Sciatic nerve (tissue), 2 donors: ENCODE measurements at places on chromosomes 5 and 9. TPM values are rescaled to one million over a fixed set of nuclear protein-coding genes. Genes with fewer than 3 reads are reported as not detected.

GPSM1 gene
- total RNA-seq = 43.7 TPM

SPTLC1 gene
- total RNA-seq = 66.4 TPM

CFAP77 gene
- total RNA-seq = not detected

PCDHAC2 gene
- 2.4 TPM for total RNA-seq

C5orf46 gene
- not detected for total RNA-seq

THBS4 gene
- total RNA-seq = 111 TPM

RLN1 gene
- not detected for total RNA-seq

ZDHHC11B gene
- total RNA-seq = 1.9 TPM

SLC1A1 gene
- 4.7 TPM for total RNA-seq

GABBR2 gene
- total RNA-seq = 0.49 TPM

CYSRT1 gene
- not detected for total RNA-seq

SAPCD2 gene
- 0.36 TPM for total RNA-seq

SYK gene
- total RNA-seq = 25.6 TPM

NXNL2 gene
- total RNA-seq = 1.3 TPM

IL9 gene
- not detected for total RNA-seq

SLC4A9 gene
- 0.18 TPM for total RNA-seq

SPINK5 gene
- 0.94 TPM for total RNA-seq

CDC26 gene
- 28.2 TPM for total RNA-seq

CDH9 gene
- not detected for total RNA-seq

F2RL2 gene
- total RNA-seq = 0.89 TPM

POU4F3 gene
- not detected for total RNA-seq

MYORG gene
- 6.6 TPM for total RNA-seq

FOXD4L6 gene
- not detected for total RNA-seq
